ENCODE measurements at places on chromosomes 2 and 18. TPM values are rescaled to one million over a fixed set of nuclear protein-coding genes. Genes with fewer than 3 reads are reported as not detected.

DNA sequence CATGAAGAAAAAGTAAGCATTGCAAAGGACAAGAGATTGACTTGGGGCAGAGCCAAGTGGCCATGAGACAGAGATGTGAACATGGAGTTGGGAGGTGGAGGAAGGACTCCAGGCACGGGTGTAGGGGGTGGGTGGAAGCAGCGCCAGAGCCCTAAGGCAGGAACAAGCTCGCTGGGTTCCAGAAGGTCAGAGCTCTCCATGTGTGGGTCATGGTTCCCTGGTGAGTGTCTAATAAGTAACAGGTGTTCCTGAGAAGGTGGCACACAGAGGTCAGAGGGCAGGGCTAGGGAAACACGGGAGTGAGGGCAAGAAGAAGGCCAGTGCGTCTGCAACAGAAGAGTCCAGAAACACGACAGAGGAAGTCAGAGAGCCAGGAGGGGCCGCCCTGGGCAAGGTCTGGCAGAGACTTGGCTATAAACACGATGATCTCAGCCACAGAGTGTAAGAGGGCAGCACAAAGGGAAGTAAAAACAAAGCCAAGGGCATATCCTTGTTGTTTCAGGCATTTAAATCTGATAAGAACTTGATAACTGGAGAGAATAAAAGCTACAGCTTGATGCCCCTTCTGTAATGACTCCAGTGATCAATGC is 260.8 kb downstream of the TGIF1 start:
- no peak for DNase-seq

Gene CMPK2
- total RNA-seq, result 8.9 TPM

- DNase-seq, result no peak
These were observed 99.5 kb downstream of the TNS1 start for GRCh38 chr2:217903142-217903858.

DNA sequence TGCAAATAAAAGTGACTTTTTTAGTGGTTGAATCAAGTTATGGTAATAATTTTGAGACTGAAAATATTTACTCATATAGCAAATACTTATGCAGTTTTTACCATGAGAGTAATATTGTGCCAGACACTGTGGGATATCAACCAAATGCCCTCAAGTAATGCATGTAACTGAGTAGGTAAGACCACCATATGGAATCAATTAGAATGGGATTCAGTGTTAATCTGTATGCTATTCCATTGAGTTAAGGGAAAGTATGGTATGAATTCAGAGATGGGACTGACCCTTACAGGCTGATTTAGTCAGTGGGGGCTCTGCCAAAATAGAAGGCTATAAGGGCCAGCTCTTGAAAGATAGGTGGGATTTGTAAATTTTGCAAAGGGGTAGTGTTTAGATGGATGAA is 131.6 kb downstream of the CCDC85A start:
- no peak for DNase-seq

Gene AQP12A
- not detected for total RNA-seq

DNA sequence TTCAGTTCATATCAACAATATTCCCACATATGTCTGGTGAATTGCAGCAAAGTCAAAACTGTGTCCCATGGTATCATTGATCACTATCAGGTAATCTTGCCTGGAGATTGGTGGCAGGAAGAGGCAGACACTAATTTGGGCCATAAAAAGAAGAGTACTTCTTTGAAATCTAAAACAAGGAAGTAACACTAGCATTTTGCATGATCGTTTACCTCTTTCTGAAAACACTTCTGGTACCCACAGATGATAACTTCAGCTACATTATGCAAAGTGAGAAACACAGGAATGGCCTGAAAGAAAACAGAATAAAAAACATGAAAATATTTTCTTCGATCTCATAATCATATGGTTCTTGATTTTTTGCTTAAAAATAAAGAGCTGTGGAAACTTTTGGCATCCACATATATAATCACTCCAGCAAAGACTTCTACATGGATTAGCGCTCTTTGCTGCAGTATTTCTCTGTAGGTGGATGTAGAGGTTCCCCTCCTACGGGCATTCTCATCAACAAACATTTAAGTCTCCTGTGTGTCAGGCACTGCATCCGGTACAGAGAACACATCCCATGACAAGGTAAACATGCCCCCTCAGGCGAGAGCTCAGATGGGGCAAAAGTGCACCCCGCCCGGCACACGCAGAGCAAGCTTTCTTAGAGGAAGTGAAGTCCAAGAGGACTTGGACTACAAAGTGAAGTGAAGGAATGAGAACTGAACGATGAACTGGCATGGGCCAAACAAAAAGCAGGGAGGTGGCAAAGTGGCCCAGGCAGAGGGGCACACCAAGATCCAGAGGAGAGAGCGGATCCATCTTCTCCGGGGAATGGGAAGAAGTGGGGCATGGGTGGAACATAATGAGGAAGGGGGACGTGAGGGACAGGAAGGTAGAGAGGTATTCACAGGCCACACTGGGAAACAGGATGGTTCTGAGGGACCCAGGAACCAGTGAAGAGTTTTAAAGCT is 68.0 kb upstream of the RIOK3 start:
- DNase-seq, result no peak

- DNase-seq, result no peak
These were observed 159.3 kb downstream of the PTH2R start for GRCh38 chr2:208565690-208566416.

GRCh38 chr2:189466046-189466445 is 24.8 kb downstream of the WDR75 start:
- no peak for DNase-seq

DNA sequence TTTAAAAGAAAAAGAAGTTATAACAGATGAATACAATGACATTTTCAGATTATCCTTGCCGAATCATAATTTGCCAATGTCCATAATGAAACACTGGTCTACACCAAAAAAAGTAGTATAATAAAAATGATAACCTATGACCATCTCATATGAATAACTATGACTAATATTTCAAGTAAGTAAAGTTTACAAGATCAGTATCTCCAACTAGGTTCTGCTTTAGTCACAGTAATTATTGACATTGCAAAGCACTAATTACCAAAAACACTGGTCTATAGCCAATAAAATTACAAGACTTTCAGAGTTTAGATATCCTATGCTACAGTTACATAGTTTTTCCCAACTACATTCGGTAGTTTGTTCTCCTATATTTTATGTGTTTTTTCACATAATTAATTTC is 136.7 kb downstream of the MEMO1 start:
- no peak for DNase-seq

DNA sequence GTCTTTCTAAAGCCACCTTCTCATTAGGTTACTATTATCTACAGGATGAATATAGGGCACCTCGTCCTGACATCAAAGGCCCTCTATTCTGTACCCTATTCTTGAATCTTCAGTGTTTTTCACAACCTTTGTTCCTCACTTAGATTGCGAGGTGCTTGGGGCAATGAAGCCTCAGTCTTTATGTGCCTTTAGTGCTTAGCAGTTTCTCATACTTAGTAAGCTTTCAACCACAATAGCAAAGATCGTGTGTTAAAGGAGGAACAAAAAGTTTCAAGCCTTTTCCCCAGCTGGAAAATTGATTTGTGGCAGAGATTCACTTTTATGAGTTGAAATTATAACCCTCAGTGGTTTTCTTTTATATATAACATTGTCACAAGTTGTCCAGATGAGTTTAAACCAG is 226.9 kb downstream of the MYO3B start:
- no peak for DNase-seq

- no peak for DNase-seq
These were observed 540.1 kb downstream of the NRXN1 start for GRCh38 chr2:50491541-50492476.

DNA sequence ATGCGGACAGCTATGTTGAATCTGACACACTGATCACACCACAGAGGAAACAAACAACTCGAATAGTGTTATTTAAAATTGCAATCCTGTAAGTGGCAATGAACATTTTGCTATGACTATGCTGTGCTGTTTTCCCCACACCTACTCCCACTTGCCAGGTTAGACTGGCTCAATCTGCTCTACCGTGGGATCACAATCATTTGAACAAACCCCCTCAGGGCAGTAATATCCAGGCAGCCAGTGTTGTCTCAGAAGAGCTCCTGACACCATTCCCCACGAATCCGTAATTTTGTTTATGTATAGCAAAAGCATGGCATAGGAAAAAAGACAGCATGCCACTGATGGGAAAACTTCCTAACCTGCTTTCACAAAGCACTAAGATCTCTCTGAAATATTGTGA is 284.3 kb downstream of the ERBB4 start:
- DNase-seq, result no peak

DNA sequence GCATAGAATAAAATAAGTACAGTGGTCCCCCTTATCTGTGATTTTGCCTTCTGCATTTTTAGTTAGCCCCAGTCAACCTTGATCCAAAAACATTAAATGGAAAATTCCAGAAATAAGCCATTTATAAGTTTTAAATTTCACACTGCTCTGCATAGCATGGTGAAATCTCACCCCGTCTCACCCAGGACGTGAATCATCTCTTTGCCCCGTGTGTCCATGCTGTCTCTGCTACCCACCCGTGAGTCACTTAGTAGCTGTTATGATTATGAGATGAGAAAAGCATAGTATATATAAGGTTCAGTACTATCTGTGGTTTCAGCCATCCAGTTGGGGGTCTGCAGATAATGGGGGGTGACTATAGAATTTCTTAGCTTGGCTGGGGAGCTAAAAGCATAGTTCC is 67.3 kb downstream of the RHBDD1 start:
- no peak for DNase-seq

Gene WNT10A
- 1.9 TPM for total RNA-seq

Gene DCDC2C
- total RNA-seq, result 0.48 TPM

Gene GKN2
- not detected for total RNA-seq

DNA sequence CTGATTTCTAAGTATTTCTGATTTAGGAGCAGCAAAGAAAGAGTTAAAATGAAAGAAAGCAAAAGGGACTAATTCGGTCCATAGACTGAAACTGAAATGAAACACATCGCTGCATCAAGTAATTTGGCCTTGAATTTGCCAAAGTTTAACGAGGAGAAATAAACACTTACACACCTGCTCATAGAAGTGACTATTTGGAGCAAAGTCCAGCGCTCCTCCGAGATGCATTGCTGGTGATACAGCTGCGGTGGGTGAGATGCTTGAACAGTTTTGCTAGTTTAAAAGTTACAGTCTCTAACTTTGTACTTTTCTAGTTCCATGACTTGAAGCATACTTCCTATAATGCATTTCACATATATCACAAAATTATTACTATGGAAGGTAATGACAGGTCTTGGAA is 18.3 kb downstream of the GALR1 start:
- DNase-seq, result no peak

DNA sequence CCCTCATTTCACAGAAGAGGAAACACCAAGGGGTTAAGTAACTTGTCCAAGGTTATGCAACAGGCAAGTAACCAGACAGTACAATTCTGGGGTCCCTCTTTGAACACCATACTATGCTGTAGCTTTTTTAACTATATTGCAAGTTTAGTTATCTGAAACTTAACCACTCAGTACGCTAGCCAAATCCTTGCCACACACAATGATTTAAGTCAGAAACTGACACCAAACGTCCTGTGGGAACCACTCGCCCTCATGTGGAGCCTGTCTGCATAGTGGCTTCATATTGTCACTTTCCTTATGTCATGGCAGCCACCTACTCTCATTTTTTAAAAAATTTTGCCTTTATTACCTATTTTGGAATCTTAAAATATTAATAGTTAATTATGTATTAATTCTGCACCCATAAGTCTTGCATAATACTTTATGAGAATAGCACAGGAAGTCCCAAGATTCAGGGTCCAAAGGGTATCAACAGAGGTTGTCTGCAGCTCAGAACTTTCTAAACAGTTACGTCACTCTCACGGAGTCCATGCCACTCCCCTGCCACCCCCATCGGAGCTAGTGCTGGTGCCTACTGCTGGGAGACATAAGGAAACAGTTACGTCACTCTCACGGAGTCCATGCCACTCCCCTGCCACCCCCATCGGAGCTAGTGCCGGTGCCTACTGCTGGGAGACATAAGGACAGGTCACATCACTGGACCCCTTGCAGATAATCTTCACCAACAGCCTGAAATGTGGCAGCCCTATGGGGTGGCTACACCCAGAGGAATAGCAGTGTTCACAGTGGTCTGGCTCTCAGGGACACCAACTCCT is 99.0 kb downstream of the L3MBTL4 start:
- DNase-seq, result no peak

- no peak for DNase-seq
These were observed 41.3 kb downstream of the TMEM18 start for GRCh38 chr2:635687-636621.

Gene ACVR2A
- 76.9 TPM for total RNA-seq

- DNase-seq, result no peak
These were observed 687.8 kb downstream of the NUP35 start for GRCh38 chr2:183812091-183812490.

Gene FBXO36
- total RNA-seq, result 3.2 TPM

GRCh38 chr2:7612969-7613368 is 695.8 kb downstream of the RNF144A start:
- no peak for DNase-seq

- DNase-seq, result no peak
These were observed 730 bp downstream of the ODC1 start for GRCh38 chr2:10447300-10447894.

Gene GPR35
- total RNA-seq, result 0.63 TPM

DNA sequence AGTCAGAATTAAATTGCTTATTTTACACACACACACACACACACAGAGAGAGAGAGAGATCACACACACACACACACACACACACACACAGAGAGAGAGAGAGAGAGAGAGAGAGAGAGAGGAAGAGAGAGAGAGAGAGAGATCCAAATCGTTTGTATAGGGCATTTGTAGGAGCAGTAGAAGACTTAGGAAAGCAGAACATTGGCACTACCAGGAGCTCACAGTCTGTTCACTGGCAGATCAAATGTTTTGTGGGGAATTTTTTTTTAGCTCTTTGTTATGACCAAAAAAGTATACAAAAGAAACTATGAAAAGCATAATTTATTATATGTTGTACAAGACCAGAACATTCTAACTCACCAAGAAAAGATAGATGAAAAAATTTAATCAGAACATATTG is 81.8 kb downstream of the MBD5 start:
- DNase-seq, result no peak

- DNase-seq, result no peak
These were observed 417.4 kb downstream of the LPIN1 start for GRCh38 chr2:12163866-12164265.

DNA sequence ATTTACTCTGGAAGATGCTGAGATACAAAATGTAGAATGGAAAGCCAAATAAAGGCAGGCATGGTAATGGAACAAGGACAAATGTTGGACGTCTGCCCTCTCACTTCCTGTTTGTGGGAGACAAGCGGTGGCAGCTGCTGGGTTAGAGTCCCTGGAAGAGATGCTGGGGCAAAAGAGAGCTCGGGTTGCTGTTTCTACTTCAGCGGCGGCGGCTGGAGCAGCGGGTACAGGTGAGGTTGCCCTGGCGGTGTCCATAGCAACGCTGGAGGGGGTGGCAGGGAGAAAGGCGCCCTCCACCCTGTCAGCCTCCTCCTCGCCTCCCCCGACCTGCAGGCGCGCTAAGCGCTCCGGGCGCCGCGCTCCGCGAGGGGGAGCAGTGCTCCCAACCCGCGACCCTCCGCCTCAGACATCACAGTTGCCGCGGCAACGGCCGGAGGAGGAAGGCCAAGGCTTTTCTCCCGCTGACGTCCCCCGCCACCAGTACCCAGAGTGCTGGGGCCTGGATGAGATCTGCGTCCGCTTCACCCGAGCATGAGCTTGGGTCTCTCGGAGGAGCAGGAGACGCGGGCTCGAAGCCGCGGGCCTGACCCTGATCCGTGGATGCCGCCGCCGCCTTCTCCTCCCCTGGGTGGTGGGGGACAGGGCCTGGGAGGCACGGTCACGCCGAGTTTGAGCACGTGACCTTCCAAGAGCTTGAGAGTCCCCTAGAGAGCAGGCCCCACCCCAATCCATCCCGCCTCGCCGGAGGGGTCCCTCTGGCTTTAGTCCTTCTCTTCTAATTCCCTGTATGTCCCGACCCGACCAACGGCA is 65.6 kb downstream of the NOL4 start:
- peak; percentile 39 for DNase-seq

GRCh38 chr18:36294031-36294430 is 3.5 kb upstream of the FHOD3 start:
- DNase-seq, result no peak

Gene PTH2R
- total RNA-seq, result 0.69 TPM

All from urinary bladder (tissue), 4 donors.